ENCODE measurements at places on chromosomes 3 and 15.
A peak's percentile ranks its signal among the peaks of the same experiment; 100 is the strongest.

GRCh38 chr15:100628746-100629145 is 26.4 kb downstream of the ASB7 start:
- DNase-seq = no peak

DNA sequence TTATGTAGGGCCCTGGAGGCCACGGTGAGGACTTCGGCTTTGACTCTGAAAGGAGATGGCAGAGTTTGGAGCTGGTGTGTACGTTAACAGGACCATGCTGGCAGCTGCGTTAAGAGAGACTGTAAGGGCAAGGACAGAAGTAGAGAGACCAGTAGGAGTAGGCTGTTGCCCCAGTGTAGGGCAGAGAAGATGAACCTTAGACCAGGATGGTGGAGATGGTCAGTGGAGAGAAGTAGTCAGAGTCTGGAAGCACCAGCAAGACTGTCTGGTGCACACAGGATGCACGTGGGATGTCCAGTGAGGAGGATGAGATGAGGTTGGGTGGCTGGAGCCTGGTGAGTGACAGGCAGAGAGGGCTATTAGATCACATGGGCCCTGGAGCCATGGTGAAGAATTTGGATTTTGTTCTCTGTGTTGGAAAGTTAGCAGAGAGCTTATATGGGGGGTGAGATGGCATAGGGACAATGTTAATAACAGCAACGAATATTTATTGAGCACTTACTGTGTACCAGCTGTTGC is 150.1 kb downstream of the IGF1R start:
- no peak for DNase-seq

DNA sequence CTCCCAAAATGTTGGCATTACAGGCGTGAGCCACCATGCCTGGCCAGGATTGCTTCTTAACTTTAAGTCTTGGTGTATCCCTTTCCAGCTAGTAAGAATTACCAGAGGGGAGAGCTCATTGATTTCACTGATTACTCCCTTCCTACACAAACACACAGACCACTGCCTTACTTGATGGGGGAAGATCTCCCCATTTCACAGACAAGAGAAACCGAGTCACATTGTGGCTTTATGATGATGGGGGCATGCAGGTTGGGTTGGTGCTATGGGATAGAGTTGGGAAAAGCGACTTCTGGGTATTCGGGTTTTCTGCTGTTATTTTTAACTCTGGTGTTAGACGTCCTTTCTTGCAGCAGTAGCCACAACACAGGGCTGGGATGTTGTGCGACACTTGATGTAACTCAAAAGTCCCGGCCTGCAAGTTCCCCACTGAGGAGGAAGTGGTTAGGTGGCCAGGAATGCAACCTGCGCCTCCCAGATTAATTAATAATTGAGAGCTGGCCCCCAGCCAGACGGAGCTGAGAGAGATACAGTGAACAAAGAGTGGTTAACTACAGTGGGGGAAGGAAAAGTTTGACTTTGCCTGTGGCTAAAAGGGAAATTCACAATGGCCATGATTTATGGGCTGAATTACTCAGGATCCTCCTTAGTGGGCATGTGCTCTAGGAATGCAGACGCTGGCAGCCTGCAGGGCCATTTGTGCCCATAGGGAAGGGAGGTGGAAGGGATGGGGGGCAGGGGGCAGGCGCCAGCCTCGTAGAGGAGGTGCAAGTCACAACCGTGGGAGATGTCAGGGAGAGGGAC is 63.6 kb downstream of the SMAD6 start:
- DNase-seq = no peak

- DNase-seq = no peak
Observed at GRCh38 chr3:186845756-186846155, 3.2 kb downstream of the ADIPOQ start.

- DNase-seq = no peak
Observed at GRCh38 chr3:16423947-16424673, 89.4 kb downstream of the RFTN1 start.

DNA sequence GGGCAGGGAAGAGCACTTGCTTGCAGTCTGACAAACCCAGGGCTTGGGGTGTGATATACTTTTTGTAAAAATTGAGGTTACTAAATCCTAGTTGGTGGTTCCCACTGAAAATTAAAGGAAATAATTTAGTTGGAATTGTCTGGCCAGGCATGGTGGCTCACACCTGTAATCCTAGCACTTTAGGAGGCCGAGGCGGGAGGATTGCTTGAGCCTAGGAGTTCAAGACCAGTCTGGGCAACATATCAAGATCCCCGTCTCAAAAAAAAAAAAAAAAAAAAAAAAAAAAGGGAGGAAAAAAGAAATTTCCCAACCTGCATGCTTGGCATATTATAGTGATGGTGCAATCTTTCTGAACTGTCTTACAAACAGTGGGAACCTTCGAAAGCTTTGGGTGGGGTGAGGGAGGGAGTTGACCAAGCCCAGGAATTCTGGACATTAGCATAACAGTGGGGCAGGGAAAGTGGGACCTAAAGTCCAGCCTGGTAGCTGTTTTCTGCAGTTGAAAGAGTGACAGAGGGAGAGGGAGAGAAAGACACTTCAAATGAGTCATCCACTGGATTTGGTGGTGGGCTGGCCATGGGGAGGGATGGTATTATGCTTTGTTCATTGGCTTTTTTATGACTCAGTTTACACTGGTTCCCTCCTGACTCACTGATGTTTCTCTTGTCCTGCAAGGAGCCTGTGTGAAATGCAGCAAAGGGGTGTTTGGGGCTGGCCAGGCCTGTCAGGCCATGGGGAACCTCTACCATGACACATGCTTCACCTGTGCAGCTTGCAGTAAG is 41.1 kb downstream of the LIMD1 start:
- DNase-seq = no peak

- no peak for DNase-seq
Observed at GRCh38 chr3:133934996-133935842, 39.5 kb upstream of the RAB6B start.

DNA sequence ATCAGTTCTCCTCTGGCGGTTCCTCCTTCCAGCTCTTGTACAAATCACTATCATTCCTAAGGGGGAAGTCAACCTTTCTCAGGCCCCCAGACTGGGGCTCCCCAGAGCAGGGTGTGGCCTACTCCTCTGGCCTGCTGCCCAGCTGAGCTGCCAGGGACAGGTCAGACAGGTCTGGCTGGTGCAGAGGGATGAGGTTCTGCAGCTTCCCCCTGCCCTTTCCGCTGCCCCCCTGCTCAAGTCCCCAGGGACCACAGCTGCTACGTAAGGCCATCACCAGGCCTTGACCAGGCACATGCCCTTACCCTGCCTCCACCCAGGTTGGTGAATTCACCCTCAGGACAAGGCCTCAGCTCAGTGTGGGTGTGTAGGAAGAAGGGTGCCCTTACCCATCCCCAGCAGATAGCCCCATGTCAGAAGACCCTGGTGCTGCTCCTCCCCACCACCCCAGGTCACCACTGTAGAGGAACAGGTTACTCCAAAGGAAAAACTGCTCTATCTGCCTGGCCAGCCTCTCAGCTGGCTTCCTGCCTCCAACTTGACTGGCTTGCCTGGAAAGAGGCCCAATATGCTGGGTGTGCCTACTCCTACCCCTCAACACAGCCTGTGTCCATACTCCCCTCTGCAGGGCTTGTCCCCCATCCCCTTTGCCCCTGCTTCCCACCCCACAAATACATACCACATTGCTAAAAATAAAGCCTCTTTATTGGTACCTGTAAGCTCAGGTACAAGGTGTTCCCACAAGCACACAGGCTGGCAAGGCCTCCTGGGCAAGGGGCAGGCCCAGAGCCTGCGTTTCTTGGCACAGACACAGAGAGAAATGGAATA is 12.0 kb downstream of the CSRNP1 start:
- DNase-seq = no peak

GRCh38 chr15:95843241-95843910 is 487.1 kb upstream of the NR2F2 start:
- DNase-seq = no peak

DNA sequence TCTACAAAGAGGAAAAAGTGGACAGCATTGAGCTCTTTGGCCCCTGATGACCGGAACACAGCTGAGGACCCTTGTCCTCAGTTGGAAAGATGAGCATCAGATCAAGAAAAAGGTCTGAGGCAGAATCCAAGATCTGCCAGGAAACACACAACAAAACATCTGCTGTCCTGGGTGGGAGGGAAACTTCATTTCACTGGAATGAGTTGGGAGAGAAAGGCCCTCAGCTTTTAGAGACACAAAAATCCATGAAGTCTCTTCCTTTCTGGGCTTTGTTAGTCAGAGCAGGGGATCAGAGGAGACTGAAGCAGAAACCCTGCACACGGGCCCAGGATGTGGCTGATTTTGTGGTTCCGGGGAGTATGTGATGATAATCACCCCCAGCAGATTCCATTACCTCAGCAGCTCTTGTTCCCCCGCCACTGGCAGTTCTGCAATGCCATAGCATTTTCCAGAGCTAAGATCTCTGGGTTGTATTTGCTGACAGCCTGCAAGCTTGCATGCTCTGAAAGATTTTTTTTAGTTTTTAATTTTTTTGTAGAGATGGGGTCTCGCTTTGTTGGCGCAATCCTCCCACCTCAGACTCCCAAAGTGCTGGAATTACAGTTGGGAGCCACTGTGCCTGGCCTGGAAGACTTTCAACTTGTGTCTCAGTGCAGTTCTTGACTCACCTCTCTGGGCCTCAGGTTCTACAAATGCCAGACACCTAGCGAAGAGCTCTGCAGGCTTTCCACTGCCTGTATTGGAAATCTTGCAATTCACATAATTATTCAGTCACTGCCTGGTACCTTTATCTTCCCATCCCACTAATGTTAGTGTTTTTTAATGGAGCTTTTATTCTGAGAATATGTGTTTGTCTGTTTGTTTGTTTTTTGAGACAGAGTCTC is 5.8 kb upstream of the TATDN2 start:
- no peak for DNase-seq

DNA sequence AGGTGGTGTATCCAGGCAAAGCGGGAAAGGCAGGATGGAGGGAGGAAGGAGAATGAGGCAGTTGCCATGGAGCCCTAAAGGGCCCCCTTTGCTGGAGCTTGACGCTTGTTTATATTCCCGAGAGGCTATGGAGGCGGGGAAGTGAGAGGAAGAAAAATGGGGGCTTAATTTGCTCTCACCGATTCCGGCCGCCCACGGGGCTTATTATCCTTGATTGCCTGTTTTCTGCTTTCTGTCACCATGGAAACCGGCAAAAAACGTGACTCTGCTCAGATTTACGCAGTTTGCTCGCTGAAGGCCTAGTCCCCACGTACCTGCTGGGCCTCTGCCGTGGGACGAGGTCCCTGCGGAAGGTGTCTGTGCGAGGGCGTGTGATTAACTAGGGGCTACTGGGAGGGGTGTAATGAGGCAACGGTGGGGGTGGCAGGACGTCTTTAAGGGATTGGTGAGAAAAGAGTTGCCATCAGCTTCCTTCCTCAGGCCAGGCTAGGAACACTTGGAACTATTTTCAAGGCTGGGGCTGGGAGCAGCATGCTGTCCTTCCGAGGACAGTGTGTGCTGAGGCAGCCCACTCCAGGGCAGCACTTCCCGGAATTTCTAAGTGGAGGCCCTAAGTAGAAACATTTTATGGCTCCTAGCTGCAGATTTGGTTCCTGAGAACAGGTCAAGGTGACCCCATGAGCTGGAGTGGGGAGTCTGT is 110.8 kb upstream of the NDN start:
- no peak for DNase-seq

DNA sequence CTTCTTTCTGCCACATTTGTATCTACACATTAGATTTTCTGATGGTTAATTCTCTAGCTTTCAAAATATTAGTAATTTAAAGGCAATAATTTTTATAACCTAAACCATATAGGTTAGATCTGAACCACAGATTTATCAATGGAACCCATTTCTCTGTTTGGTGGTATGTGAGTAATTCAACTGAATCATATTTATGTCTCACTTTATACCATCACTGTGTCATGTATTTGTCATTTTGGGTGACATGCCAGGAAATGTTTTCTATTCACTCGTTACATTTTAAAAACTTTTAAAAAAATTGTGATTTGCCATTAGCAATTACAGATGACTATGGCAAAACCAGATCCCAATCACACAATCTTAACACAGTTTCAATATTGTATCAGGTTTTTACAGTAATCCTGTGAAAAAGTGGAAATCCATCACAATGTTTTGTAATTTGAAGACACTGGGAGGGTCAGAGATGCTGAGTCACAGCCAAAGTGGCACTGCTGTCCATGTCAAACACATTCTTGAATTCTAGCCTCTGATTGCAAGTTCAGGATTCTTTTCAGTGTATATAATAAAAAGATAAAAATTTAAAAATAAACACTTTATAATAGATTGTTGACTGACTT is 356.0 kb upstream of the RBMS3 start:
- DNase-seq = no peak

GRCh38 chr3:114336122-114336697 is 42.4 kb downstream of the TIGIT start:
- no peak for DNase-seq

DNA sequence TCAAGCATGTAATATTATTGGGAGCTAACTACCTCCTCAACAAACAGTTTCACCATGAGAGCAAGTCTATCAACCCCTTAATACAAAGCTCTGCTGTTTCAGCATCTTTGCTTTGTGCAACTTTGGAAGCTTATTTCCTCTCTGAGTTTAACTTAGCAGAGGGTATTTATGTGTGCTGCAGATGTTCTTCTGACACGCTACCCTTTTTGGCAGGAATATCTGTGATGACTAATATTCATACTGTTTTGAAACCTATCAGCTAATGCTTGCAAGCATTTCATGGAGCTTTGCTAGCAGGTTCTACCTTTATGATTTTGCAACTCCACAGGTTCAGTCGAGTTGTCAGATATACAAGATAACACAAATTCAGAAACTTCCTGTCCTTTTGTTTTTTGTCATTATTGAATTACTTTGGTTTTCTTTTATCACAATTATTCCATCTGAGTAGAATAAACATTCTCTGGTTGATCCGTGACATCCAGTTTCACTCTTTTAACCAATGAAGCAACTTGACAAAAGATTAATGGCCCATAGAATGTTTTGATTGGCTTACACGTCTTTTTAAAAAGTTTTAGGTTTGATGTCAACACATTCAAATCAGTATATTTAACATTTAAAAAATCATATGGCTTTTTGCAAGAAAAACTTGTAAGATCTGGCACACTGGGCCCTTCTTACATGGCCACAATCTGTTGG is 1.7 kb upstream of the SLC9A9 start:
- DNase-seq = peak; percentile 40

All from DMS 273 treated with DMSO at 0.1 percent for 48 hours (cell line).